Stimulated activated CD4-positive, alpha-beta T cell treated with anti-CD3 and anti-CD28 coated beads, Interleukin-1b, Interleukin-23, amount 100 ng/mL, for 1 hour (primary cell): ENCODE measurements at places on chromosomes 11 and 22.
A peak's percentile ranks its signal among the peaks of the same experiment; 100 is the strongest.

DNA sequence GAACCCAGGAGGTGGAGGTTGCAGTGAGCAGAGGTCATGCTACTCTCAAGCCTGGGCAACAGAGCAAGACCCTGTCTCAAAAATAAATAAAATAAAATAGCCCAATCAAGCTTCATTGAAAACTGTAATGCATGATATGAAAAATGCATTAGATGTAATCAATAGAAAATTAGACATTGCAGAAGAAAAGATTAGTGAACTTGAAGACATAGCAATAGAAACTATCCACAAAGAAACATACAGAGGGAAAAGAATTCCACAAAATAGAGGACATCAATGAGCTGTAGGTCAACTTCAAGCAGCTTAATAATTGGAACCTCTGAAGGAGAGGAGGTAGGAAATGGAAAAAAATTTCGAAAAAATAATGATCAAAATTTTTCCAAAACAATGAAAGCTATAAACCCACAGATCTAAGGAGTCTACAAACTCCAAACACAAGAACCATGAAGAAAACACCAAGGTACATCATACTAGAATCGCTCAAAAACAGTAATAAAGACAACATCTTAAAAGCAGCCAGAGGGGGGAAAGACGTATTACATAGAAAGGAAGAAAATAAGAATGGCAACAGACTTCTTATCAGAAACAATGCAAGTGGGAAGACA is 104.2 kb downstream of the WNT7B start:
- DNase-seq: no peak

GRCh38 chr11:111718436-111718835 is 47.8 kb downstream of the PPP2R1B start:
- no peak for DNase-seq

DNA sequence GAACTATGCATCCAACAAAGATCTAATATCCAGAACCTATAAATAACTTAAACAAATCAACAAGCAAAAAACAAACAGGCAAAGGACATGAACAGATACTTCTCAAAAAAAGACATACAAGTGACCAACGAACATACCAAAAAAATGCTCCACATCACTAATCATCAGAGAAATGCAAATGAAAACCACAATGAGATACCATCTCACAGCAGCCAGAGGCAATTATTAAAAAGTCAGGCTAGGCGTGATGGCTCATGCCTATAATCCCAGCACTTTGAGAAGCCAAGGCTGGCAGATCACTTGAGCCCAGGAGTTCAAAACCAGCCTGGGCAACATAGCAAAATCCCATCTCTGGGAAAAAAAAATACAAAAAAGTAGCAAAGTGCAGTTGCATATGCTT is 10.7 kb downstream of the SAA4 start:
- no peak for DNase-seq

DNA sequence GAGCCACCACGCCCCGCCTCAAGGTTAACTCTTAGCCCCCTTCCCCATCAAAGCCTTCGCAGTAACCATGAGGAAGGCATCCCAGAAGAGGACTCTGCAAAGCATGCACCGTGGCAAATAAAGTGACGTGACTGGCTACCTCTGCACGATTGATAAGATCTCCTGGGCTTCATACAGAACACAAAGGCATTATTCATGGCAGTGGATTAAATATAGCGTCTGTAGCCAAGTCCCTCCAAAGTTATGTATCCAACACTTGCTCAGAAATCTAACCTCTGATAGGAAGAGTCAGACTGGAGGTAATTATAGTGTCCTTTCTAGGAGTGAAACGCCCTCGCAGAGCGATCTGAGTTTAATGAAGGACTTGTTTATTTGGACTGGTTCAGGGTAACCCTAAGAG is 22.4 kb downstream of the CPT1A start:
- DNase-seq: no peak

- no peak for DNase-seq
Measured at GRCh38 chr22:41023299-41023623, 69.1 kb upstream of the EP300 start.

DNA sequence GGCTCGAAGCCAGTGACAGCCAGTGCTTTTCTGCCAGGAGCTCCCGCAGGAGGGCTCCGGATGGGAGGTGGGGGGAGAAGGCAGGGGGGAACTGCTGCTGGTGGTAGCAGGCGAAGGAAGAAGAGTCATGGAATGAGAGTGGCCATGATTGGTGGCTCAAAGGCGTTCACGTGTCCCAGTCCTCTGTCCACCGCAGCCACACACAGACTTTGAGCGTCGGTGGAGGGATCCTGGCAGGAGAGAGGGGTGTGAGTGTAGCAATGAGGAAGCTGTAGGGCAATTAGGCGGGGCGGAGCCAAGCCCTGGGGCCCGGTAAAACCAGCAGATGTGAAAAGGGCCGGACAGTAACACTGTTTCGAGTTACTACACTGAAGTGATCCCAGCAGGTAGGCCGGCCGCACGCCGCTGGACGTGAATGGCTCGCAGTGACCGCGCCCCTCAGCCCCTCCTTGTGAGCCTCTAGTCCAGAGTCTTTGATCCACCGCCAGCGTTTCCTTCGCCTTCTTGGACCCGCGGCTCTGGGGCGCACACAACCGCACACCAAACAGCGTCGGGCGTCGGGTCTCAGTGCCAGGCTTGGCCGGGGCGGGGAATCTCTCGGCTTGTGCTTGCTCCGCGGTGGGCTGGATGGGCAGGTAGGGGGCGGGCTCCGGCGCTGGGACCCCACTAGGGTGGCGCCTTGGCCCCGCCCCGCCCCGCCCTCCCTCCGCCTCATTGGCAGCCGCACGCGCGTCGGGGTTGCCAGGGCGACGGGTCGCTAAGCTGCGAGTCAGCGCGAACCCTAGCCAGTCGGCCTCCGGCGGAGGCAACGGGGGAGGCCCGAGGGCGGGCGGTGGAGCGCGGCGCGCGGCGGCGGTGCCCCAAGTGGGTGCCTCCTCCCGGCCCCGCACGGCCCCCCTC is at the start of gene LRRC10B:
TSS of gene LRRC10B (plus strand) at position 788 of the 900 bp plus-strand sequence. CDS start 250 bp downstream, outside the sequence.
- DNase-seq: peak; percentile 10

- DNase-seq: peak; percentile 49
Measured at GRCh38 chr11:115504276-115505158, at the start of gene CADM1. TSS of gene CADM1 (minus strand) at chr11:115504415.

GRCh38 chr11:6568191-6568918 is 35.1 kb downstream of the RRP8 start:
- DNase-seq: no peak

GRCh38 chr22:36117053-36117554 is 43.5 kb downstream of the APOL3 start:
- no peak for DNase-seq

DNA sequence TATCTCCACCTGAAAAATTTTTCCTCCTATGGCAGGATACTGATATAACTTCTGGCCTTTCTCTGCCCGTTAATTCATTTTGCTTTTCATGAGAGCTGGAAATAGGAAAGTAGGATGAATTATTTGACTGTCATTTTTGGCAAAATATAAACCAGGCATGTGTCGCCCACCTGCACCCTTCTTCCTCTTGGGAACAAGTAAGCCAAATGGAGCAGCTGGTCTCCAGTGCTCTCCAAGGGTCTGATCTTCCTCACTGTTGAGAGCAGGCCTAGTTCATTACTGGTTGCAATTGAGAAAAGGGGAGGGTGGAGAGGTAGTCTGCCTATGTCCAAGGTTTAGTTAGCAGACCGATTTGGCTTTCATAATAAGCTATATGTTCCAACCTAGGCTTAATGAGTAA is 582.2 kb downstream of the DLG2 start:
- no peak for DNase-seq

GRCh38 chr11:82986446-82986845 is 84.9 kb downstream of the DDIAS start:
- DNase-seq: no peak

- no peak for DNase-seq
Measured at GRCh38 chr11:74626130-74626529, 33.7 kb downstream of the POLD3 start.

DNA sequence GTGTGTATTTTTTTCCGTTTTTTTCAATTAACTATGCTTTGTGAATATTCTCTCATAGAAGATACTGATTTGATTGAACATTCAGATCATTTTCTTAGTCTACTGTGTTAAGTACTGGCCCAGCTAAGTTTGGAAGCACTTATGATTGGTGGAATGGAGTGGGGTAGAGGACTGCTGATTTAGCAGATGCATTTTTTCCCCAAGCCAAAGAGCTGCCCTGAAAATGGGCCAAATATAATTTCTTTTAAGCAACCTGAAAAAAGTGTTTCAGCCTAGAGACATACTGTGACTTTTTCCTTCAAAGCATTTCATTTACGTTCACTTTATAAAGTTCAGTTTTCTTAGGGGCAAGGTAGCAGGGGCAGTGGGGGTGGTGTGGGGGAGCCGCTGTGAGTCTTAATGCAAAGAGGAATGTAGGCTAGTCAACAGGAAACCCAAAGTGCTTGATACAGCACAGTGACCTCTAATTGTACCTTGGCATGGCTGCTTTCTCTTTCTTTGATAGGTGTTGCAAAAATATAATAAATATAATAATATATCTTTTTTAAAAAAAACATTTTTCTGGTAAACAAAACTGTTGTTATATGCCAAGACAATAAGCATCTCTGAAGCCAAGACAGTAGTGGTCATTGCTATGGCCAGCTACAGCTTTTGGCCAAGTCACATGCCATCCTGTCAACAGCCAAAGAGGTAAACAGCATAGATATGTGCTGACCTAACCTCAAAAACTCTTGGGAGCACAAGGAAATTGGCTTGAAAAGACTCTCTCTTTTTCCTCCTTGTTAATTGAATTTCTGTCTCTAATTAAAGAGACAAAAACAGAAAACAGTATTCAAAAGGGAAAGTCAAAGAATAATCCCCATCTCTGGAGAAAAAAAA is 58.8 kb downstream of the LIF start:
- no peak for DNase-seq

- no peak for DNase-seq
Measured at GRCh38 chr11:13679768-13680167, 11.3 kb downstream of the FAR1 start.

- no peak for DNase-seq
Measured at GRCh38 chr11:24142062-24142461, 354.8 kb upstream of the LUZP2 start.

GRCh38 chr11:10784232-10785145 is 24.2 kb downstream of the EIF4G2 start:
- DNase-seq: no peak

GRCh38 chr11:73991471-73992006 is 8.9 kb upstream of the UCP2 start:
- DNase-seq: no peak

- DNase-seq: no peak
Measured at GRCh38 chr11:61090521-61090920, 11.8 kb upstream of the CD5 start.

DNA sequence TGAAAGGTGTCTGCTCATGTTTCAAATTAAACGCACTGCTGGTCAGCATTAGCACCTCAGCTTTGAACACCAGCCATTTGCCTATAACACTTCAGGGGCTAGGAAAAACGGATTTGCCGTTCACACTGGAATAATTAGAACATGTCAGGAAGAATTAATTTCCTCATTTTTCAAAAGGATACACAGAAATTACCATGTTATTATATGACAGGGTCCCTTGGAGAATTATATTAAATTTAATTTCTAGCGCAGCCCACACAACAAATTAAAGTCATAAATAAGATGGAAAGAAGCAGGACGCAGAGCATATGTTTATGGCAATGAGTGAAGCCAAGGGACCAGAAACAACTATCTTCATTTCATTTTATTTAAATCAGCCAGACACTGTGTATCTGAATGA is 83.8 kb upstream of the SOX6 start:
- no peak for DNase-seq

DNA sequence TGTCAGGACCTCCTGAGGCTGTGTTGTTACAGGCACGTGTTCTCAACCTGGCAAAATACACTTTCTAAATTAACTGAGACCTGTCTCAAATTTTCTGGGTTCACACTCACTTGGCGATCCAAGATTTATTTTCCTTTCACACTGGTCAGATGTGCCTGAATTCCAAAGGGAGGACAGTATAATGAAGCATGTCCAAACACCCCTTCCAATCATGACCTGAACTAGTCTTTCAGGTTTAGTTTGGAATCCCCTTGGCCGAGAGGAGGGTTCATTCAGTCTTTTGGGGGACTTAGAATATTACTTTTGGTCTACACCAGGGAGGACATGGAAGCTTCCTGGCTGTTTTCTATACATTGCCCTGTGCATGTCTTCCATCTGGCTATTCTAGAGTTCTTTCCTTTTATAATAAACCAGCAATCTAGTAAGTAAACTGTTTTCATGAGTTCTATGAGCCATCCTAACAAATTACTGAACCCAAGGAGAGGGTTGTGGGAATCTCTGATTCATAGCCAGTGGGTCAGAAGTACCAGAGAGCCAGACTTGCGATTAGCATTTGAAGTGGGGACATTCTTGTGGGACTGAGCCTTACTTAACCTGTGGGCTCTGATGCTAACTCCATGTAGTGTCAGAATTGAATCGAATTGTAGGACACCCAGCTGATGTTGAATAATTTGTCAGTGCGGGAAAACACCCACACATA is 14.8 kb upstream of the TMEM216 start:
- DNase-seq: no peak

GRCh38 chr22:47593911-47594311 is 831.5 kb downstream of the TBC1D22A start:
- no peak for DNase-seq

DNA sequence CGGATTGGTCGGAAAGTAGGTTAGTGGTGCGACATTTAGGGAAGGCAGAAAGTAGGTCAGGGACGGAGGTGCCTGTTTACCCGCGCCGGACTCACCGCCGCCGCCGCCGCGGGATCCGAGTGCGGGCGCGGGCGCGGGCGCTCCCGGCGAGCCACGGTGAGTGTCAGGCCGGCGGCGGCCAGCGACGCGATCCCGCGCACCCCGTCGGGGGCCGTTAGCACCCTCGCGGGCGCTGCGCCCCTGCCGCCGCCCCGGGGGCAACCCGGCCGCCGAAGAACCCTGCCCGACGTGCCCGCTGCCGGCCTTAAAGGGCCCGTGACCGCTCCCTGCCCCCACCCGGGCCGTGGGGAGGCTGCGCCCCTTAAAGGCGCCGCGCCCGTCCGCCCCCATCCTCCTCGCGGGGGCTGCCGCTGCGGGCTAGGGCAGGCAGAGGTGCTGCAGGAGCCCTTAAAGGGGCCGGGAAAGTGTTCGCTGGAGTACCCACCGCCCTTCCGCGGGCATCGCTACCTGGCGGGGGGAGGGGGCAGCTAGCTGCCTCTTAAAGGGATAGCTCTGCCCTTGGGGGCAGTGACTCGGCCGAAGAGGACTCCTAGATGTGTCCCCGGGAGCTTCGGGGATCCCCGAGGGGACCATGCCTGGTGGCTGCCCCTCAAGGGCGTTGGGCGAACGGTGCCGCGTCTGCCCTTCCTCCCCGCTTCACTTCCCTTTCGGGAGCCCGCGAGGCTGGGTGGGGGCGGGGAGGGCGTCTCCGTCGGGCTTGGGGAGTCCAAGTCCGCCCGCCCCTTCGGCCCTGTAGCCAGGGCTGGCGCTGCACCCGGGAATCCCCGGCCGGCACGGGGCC is at the start of gene BMAL1:
TSS of gene BMAL1 (plus strand) at position 23 of the 841 bp plus-strand sequence. CDS start 76,519 bp downstream, outside the sequence.
- DNase-seq: peak; percentile 23

DNA sequence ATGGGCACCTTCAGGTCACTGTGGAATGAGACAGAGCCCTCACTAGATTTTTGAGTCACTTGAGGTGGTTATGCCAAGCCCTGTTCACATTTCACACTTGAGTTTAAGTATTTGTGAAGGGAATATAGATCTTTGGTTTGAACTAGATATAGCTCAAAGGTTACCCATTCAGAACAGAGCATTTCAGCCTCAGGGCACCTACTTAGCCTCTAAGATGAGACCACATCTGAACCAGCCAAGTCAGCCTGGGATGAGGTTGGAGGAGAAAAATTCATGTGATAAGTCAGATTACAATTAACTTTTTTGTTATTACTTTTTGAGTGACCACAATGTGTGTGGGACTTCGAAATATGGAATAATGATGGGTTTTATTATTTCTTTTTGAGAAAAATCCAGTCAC is 127.8 kb downstream of the TEAD1 start:
- no peak for DNase-seq
